ENCODE measurements at places on chromosomes 13 and 19. TPM values are rescaled to one million over a fixed set of nuclear protein-coding genes. Genes with fewer than 3 reads are reported as not detected.

DNA sequence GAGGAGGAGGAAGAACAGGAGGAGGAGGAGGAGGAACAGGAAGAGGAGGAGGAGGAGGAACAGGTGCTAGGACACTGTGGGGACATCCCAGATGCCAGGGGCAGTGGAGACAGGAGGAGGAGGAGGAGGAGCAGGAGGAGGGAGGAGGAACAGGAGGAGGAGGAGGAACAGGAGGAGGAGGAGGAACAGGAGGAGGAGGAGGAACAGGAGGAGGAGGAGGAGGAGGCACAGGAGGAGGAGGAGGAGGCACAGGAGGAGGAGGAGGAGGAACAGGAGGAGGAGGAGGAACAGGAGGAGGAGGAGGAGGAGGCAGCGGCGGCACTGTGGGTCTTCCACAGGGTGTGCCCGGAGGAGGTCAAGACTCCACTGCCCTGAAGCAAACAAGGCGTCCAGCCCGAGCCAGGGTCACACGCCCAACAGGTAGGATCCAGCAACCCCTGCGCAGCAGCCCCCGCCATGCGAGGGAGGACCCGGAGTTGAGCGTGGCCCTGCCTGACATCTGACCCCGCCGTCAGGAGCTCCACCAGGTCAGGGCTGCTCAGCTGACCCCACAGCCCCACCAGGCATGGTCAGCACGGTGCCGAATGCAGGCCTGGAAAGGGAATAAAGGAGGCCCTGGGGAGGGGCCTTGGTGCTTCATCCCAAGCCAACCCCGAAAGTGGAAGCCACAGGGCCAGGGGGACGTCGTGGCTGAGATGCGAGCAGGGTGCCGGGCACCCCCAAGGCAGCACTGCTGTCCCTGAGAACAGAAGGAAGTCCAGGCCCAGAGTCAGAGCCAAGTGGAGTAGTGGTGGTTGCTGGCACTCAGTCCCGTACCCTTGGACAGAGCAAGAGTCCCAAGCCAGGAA, 9.2 kb downstream of the SBNO2 start:
- no peak for DNase-seq

DNA sequence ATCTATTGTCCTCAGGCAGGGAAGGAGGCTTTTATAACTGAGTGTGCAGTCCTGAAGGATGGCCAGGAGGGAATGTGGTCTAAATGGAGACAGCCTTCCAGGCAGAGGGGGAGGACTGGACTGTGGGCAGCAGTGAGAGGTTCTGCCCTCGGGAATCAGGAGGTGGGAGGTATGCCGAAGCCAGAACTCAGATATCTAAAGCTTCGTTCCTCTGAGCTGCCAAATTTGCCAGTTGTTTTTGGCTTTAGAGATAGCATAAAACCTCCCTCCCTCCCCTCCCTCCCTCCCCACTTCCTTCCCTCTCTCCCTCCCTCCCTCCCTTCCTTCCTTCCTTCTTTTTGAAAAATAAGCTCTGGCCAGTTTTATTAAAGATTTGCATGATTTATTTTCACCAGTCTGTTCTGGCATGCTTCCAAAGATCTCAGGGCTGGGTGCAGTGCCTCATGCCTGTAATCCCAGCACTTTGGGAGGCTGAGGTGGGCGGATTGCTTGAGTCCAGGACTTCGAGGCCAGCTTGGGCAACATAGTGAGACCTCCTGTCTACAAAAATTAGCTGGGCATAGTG, 2.4 kb downstream of the MEDAG start:
- DNase-seq, result no peak

DNA sequence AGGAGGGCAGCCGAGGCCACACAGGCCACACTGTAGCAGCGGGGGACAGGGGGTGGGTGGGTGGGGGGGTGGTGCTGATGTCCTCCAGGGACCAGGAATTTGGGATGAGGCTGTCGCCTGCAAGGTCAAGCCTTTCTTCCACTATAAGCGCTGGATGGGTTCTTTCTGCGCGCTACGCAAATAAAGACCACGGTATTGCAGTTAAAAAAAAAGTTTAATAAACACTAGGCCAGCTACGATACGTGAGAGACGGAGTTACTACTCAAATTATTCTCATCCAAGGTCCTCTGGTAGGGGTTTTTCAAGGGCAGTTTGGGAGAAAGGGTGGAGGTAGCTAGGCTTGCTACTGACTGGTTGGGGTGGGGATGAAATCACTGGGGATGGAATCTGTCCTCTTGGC, 508 bp upstream of the ZNF44 start:
- DNase-seq, result no peak

Gene B3GNT3
- 75.1 TPM for total RNA-seq

DNA sequence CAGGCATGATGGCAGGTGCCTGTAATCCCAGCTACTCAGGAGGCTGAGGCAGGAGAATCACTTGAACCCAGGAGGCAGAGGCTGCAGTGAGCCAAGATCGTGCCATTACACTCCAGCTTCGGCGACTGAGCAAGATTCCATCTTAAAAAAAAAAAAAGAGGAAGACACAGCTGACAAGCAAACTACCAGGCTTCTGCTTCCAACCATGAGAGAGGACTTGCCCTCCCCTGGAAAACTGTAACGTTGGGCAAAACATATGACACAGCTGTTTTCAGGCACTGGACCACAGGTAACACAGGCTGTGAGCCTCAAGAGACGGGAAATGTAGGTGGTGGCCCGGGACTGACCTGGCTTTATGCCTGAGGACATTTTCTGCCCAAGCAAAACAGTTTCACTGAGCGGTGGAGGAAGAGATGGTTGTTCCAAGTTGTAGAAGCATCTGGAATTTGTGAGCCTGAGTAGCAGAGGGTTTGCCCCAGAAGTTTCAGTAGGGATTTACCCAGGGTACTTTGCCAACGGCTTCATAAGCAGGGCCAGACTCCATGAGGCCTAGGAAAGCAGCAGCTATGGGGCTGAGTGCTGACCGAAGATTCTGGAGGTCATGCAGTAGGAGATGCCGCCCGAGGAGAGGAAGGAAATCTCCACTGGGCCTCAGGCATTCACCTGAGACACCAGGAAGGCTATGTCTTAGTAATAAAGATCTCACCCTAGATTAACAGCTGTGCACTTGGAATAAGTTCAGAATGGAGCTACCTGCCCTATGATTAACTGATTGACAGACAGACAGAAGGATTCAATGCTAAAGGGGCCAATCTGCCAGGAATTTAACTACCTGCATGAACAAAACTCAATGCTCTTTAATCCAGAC, 88.0 kb downstream of the ABCC4 start:
- DNase-seq, result no peak

GRCh38 chr19:42143341-42144234, 11.3 kb upstream of the POU2F2 start:
- DNase-seq, result no peak

GRCh38 chr19:38304866-38305429, 897 bp downstream of the C19orf33 start:
- peak; percentile 97 for DNase-seq
